ENCODE measurements at places on chromosomes 5 and 9.

DNA sequence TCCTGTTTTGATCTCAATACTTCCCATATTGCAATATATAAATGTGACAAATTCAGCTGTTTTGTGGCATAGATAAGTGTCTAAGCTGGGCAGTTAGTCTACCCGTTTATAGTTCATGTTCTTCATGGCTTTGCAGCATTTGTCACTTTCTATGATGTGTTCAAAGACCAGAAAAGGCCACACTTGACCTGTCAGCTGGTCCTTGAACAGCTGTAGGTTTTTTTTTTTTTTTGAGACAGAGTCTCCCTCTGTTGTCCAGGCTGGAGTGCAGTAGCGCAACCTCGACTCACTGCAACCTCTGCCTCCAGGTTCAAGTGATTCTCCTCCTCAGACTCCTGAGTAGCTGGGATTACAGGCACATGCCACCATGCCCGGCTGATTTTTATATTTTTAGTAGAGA, 28.4 kb downstream of the CMBL start:
- DNase-seq: no peak

DNA sequence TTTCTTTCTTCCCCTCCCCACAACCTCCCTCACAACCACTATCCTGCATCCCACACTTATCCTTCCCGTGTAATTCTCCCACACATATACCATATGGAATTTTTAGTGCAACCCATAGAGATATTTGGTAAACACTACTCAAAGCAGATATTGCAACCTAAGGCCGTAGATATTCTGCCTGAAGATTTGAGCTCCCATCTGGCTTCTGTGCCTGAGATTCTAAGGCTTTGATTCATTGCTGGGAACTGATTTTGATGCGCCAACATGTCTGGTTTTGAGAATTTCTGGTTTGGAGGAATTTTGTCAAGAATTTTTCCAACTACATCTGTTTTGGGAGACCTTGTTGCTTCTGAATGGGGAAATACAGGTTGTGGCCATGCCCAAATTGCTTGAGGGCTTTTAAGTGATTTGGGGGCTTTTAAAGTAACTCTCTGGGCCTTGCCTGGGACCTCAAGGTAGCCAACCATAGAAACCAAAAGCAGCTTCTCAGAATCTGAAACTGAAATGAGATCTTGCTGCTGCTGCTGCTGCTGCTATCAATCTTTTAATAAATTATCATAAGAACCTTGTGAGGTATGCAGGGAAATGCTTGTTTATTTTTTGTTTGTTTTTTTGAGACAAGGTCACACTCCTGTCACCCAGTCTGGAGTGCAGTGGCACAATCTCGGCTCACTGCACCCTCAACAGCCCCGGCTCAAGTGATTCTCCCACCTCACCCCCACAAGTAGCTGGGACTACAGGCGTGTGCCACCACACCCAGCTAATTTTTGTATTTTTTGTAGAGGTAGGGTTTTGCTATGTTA, 36.2 kb downstream of the PLAC8L1 start:
- DNase-seq: no peak

DNA sequence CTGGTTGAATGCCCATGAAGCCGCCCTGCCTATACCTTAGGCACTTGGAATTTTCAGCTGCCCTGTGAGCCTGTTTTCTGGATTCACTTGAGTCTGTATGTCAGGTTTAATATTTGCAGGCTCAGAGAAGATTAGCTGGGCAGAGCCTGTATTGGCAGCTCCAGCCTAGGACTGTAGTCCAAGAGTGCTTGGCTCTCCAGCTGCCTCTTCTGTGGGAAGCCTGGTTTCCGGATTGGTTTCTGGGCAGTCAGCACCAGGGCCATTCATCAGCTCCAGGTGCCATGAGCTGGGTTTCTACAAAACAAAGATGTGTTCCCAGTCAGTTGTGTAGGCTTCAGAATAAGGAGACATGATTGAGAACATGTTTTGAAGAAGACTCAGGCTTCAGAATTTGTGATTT, 90.1 kb downstream of the ARHGAP26 start:
- no peak for DNase-seq

GRCh38 chr5:108386345-108387061, 4.6 kb upstream of the FBXL17 start:
- no peak for DNase-seq

- no peak for DNase-seq
Measured at GRCh38 chr9:81902196-81902595, 26.0 kb upstream of the SPATA31D4 start.

DNA sequence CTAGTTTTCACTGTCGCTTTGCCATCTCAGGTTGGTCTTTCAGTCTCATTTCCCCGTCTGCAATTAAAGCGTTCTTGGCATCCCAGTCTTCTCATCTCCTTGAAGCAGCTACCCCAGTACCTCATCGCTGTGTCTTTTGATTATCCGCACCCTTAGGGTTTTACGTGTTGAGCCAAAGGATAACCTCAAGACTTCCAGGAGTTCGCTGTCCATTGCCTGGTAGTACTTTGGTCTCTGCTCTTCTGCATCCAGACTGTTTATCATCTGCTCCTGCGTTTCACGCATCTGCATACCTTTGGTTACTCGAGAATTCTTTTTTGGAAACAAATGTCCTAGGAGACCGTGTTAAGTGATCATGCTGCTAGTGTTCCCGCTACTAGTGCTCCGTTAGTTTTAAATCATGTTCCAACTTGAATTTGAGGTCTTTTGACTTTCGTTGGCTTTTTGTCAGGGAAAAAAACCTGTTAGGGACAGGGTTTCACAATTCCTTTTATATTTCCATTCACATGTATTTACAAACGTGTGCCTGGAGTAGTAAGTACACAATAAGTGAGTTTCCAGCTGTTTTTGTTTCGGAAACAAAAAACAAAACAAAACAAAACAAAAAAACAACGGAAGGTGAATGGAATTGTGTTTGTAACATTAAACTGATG, 888 bp downstream of the RABGAP1 start:
- no peak for DNase-seq

GRCh38 chr9:125549465-125549871, 157.5 kb downstream of the MAPKAP1 start:
- DNase-seq: no peak

DNA sequence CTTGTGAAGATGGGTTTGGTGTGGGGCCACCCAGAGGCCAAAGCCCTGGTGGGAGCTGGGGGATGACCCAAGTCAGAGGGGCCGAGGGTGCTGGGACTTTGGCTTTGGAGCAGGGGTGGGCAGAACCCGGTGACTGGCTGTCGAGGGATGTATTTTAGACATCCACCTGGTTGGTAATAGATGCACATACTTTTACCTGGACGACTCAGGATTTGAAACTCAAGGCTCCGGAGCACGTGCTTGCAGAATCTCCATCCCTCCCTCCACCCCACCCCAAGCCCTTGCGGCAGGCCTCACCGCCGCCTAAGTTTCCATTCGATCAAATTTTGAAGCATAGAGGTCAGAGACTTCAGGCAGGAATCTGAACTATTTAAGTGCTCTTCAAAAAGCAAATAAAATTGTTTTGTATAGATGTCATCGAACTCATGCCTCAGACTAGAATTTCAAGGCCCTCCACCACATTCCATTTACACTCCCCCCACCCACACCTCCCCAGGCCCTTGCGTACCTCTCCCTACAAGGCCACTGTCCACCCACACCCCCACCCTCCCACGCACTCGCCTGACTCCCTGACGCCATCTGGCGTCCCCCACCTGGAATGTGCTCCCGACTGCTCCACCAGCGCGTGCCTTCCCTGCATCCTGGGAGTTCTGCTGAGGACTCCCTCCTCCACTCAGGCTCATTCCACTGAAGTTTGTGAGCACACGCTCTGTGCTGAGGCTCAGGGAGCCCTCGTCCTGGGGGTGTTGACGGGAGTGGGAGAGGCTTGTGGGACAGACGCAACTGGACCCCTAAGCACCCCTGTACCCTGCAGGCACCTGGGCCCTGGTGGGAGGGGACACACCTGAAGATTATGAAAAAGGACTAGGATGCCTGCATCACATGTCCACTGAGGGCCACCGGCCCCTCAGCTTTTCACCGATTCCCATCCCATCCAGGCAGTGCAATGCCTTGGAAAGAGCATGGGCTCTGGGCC, 56.4 kb upstream of the RPL26L1 start:
- peak; percentile 44 for DNase-seq

DNA sequence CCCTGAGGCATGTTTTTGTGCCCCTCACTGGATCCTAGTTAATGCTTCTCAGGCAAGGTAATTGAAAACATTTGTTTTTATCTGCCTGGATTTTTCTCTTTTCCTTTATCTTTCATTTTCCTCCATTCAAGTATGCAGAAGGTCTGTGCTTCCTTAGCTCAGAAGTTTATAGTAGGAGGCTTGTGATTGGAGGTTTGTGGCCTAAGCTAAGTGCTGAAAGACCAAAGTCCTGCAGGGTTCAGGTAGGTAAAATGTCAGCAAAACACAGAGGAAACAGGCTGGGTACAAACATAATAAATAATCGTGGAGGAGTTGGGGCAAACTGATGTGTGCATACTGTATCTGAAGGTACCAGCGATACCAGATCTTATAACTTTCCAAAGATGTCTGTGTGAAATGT, 230.9 kb upstream of the KLF4 start:
- no peak for DNase-seq

DNA sequence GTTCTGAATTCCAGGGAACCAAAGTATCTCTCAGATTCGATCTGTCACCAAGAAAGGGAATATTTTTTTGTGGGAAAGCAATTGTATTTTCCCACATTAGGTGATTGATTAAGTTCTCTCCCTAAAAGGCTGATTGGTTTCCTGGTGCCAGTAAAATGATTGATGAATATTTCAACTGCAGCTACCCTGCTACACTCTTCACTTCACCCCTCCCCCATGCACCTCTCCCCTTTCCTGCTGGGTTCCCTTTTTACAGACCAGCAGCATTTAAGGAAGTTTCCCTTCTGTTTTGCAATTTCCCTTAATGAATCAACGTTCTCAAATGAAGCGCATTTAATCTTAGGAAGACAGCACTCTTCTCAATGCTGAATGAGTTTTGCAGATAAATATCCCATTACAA, 13.1 kb downstream of the NR6A1 start:
- no peak for DNase-seq

DNA sequence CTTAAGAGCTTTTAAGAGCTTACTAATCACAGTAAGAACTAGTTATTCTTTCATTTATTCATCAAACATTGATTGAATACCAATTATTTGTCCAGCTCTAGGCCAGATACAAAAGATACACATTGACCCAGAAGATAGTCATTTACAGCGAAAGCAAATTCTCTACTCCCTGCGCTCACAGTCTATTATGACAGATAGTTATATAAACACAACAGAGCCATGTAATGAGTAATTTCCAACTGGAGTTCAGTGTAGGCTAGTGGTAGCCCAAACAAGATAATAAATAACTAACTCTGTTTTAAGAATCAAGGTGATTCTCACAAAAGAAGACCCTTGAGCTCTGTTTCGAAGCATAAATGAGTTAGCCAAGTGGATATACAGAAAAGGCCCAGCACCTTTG, 397.8 kb upstream of the TLE4 start:
- no peak for DNase-seq

- DNase-seq: no peak
Measured at GRCh38 chr9:88819476-88819875, 171.8 kb upstream of the S1PR3 start.
